Ovary (tissue), 10 donors: ENCODE measurements at places on chromosomes 7 and 10.

- DNase-seq = no peak
Observed at GRCh38 chr7:69105092-69105491, 493.2 kb upstream of the AUTS2 start.

GRCh38 chr10:18743926-18744325 is 84.7 kb downstream of the ARL5B start:
- DNase-seq = no peak

- peak; percentile 16 for DNase-seq
Observed at GRCh38 chr7:43112941-43113621, 634 bp downstream of the HECW1 start.

- no peak for DNase-seq
Observed at GRCh38 chr7:67729771-67730170, 733.1 kb downstream of the TYW1 start.

DNA sequence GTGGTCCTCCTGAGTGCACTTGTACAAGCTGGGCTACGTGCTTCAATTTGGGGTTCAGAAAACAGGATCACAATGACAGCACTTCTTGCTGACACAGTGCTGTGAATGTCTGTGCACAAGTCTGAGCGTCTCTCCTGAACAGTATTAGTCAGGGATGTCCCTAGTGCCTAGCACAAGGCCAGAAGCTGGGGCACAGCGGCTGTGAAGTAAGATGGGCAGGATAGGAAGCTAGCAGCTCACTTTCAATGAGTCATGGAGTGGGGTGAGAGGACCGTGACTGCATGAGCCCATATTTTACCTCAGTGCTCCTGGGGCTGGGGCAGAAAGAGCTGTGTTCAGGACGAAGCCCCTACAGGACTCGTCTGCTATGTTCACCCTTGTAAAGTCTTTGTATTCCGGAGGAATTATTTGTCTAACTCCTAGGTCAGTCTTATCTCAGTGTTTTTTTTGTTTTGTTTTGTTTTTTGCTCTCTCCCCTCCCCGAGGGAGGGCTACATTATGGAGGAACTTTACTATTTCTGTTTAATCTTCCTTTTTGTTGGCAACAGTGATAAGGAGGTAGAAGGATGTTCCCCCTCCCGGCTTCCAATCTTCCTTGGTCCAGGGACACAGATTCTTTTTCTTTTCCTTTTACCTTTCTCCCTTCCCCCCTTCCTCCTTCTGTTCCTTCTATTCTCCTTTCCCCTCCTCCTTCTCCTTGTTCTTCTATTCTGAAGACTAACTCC is 2.8 kb upstream of the LRMDA start:
- peak; percentile 45 for DNase-seq

DNA sequence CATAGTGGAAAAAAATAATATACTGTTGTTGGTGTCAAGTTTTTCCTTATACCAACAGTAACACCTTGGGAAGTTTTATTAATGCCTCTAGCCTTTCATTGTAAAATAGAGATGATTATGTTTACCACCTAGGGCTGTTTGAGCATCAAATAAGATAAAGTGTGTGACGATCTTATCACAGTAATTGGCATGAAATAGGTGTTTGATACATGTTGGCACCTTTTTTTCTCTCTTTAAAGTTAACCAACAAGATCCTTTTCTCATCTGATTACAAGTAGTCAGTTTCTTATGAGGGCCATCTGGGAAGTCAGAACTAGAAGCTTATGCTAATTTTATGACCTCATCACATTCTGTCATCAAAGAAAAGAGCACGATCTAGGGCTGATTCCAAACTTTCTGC is 669.5 kb downstream of the CCSER2 start:
- DNase-seq = no peak

GRCh38 chr10:2935647-2936386 is 131.5 kb upstream of the PFKP start:
- DNase-seq = no peak

DNA sequence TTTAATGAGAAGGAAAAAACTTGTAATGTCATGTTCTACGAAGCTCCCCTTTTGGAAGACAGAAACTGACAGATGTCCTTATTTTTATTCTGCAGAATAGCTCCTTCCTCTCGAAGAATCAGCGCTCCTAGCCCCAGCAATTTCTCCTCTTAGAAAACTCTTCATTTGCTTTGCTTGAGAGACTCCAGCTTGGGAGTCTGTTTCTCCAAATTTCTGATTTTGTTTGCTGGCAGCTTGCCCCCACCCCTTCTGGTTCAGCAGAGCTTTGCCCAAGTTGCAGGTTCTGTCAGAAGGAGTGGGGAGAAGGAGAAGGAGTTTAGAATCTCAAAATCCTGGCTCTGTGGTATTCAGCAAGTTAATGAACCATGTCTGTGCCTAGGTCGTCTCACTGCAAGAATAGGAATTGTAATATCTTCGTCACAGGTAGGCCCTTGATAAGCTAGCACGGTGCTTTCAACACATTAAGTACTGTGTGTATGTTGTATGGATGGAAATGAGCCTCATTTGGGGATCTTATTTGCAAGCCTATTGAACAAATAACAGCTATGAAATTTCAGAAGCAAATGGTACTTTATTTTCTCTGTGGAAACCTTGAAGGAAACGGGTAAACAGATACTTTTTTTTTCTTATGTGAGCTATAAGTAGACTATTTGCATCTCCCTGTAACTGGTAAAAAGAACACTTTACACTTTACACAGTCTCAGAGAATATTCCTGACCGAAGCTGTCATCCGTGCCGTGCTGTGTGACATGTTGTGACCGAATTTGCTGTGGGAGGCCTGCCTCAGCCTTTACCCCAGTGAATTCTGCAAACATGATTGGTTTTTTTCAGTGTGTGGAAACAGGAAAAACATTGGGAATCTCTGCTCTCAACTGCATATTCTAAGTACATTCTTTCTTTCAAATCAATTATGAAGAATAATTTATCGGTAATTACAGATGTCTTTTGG is 290.9 kb downstream of the CAMK1D start:
- DNase-seq = no peak

DNA sequence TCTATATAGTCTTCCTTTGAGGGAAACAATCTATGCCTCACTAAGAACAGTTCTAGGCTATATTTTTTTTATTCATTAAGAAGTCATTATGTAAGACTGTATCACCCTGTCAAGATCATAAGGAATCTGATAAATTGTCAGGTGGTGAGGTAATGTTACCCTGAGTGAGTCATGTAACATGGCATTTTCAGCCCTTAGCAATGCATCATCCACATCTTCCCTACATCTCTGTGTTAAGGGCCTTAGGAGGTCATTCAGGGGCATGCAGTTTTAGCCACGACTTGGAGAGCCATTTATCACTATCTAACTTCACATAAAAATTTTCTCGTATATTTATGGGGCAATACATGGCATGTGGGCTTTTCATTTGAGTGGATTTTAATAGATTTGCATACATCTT is 924.5 kb upstream of the MBL2 start:
- no peak for DNase-seq

- no peak for DNase-seq
Observed at GRCh38 chr10:96227206-96227605, 44.2 kb downstream of the BLNK start.

DNA sequence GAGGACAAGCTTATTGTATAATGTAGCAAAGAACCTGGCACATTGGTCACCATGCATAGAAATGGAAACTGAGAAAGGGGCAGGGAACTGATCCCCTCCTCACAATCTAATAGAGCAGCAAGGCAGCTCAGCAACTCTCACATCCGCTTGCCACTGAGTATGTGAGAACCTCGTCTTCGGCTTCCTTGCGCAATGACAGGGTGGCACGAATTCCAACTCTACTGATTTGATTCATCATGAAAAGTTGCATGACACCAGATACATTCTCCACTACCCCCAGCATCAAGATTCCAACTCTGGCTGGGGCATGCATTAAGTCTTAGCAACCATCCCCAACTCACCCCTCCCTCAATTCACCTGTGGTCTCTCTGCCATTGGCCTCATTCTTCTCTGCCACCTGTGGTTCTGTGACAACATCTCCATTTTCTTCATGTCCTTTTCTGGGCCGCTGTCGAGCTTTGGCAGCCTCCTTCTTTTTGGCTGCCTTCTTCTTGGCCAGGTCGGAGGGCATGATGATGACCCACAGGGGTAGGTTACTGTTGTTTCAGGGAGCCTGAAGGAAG is 976 bp downstream of the ABCF2 start:
- DNase-seq = no peak

- no peak for DNase-seq
Observed at GRCh38 chr10:110364531-110364937, 59.8 kb upstream of the SMNDC1 start.

- DNase-seq = no peak
Observed at GRCh38 chr7:29413626-29414136, 150.0 kb upstream of the PRR15 start.

DNA sequence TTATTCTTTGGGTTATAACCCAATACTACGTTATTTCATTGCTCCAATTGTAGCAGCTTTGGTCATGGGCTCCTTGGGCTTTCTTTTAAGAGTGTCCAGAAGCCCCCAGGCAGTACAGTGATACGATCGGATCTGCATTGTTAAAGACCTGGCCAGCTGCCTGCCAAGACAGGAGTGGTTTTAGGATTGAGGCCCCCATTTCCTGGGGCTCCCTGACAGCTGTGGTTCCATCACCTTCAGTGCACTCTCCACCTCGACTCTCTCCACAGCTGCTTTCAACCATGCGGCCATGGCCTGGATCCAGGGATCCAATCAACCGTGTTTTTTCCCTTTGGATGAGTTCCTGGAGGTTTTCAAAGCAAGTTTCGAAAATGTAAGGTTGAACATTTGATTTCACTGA is 123.4 kb upstream of the BTBD16 start:
- DNase-seq = no peak

GRCh38 chr10:51137756-51138529 is 63.7 kb downstream of the PRKG1 start:
- DNase-seq = no peak
